NCI-H1436 (cell line): ENCODE measurements at places on chromosomes 3 and 15.

DNA sequence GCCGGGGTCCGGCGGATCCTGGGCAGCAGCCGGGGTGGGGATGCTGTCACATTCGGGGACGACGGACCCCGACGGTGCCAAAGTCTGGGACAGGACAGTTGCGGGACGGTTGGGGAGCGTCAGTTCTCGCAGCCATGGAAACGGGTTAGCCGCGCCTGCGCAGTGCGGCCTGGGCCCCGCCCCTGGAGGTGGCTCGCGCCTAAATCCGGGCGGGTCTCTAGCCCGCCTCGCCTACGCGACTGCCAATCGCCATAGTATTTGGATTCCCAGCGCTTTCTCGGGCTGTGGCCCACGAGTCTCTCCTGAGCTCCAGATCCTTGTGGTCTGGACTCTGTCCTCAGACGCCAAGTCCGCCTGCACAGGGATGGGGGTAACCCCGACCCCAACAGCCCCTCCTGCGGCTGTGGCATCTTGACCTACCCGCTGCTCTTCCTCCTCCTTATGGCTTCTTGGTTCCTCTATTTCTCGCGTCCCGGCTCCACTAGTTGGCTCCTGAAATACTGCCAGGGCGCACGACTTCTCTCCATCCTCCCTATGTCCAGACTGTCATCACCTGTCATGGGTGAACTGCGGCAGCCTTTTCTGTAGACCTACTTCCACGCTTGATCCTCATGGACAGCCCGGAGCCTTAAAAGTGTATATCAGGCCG is at the start of gene ZMYND10:
Gene ZMYND10 (minus strand): TSS at position 147 of the 649 bp plus-strand sequence. CDS start 153 bp downstream, outside the sequence.
- DNase-seq, result peak; percentile 19

- DNase-seq, result no peak
Observed at GRCh38 chr3:131388490-131388799, 6.9 kb downstream of the NUDT16 start.

DNA sequence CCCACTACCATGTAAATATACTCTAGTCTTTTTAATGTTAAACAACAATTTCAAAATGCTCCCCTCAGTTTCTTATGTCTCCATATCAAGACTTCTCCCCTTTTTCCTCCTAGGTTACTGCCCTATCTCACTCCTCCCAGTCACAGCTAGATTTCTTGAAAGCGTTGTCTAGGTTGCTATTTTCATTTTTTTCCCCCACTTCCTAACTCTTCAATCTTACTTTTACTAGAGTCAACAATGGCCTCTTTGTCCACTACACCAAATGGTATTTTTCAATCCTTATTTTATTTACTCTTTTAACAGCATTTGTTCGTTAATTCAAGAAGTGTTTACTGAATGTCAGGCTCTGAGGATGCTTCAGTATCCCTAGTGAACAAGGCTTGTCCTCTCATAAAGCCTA is 84.4 kb downstream of the VPS8 start:
- DNase-seq, result no peak

DNA sequence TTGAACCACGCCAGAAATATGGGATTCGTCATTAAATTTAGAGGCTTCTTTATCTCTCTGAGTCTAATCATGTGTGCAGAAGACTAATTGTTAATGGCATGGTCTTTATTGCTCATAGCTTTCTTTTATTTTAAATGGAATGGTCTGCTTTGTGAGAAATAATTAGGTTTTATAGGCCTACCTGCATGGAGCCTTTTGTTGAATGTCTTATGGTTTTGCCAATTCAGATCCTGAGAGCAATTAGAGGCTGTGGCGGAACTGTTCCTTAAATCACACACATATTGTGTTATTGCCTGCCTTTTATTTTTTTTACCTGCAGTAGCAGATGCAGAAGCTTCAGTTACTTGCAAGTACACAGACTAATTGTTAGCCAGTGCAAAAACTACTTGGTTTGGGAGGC is 306.2 kb downstream of the NLGN1 start:
- peak; percentile 91 for DNase-seq

DNA sequence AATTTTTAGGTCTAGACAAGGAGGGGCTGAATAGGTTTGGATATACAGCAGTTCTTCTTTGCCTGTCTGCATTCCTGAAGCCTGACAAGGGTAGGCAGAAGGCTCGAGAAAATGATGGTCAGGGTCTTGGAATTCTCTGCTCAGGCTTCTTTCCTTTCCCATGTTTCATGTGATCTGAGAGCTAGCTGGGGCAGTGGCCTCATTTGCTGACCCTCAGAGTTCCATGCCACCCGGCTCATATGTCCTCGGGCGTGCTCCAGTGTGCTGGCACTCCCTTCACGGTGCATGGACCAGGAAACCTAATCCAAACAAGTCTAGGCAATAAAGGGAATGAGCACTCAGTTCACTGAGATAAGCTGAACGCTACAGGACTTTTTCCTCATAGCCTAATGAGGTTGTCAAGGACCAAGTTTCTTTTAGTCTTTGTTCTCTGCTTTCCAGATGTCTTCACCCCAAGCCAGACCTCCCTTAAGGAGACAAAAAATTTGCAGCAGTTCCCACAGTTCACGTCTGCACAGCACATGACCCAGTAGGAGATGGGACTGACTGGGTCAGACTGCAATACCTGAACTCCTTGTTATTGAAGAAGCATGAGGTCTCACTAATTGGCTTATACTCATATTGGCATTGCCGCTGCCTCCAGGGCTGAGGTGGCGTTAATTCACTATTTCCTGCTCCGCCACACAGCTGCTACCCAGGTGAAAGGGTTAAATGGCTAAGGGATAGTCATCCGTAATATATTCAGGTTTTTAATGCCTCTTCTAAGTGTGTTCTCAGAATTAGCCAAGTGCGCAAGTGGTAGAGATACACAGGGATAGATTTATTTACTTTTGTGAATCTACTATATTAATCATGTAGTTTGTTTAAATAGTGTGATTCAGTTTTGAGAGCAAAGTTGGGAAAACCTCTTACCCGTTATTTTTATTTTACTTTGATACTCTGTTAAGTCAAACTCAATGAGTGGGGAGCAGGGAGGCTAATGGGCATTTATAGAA is 15.3 kb upstream of the RTP4 start:
- no peak for DNase-seq

GRCh38 chr3:42490243-42490642 is 12.2 kb upstream of the VIPR1 start:
- no peak for DNase-seq
